A549 treated with Mapracorat at 1 μM for 4 hours (cell line): ENCODE measurements at places on chromosomes 6 and 20. TPM values are rescaled to one million over a fixed set of nuclear protein-coding genes. Genes with fewer than 3 reads are reported as not detected.

Gene BMP5
- total RNA-seq = 0.04 TPM in 1 of 5 replicates, not detected in the others

Gene NHSL1
- 2.0 to 3.6 TPM (median 3.0 TPM) in 5 replicates for total RNA-seq

Gene PDYN
- total RNA-seq = 0.09 TPM in 1 of 5 replicates, not detected in the others

Gene WFDC5
- total RNA-seq = not detected in 5 replicates

Gene B3GALT4
- total RNA-seq = 0.56 to 1.3 TPM (median 0.87 TPM) in 5 replicates

Gene TOX2
- 10.7 to 14.4 TPM (median 12.8 TPM) in 5 replicates for total RNA-seq

Gene TRIM38
- total RNA-seq = 1.6 to 2.1 TPM (median 1.7 TPM) in 5 replicates

Gene B3GAT2
- total RNA-seq = 0.02 to 0.06 TPM (median 0.06 TPM) in 3 of 5 replicates, not detected in the others

Gene PRRT1
- 0.33 to 1.5 TPM (median 0.63 TPM) in 5 replicates for total RNA-seq

Gene ASIP
- not detected in 5 replicates for total RNA-seq

Gene ATG5
- total RNA-seq = 20.9 to 26.0 TPM (median 23.1 TPM) in 5 replicates

Gene STMN3
- total RNA-seq = 7.7 to 11.7 TPM (median 9.6 TPM) in 5 replicates

Gene LIN28B
- total RNA-seq = 1.2 to 1.4 TPM (median 1.3 TPM) in 5 replicates

Gene CEP162
- total RNA-seq = 1.6 to 2.2 TPM (median 1.8 TPM) in 5 replicates

Gene BHLHE23
- total RNA-seq = not detected in 5 replicates

Gene PTK6
- total RNA-seq = 2.4 to 3.6 TPM (median 3.1 TPM) in 5 replicates

Gene IFT52
- total RNA-seq = 26.8 to 32.8 TPM (median 30.1 TPM) in 5 replicates

Gene SLC32A1
- not detected in 5 replicates for total RNA-seq

Gene HDGFL1
- not detected in 5 replicates for total RNA-seq

Gene BANF2
- not detected in 5 replicates for total RNA-seq

Gene ANKRD6
- 1.7 to 2.3 TPM (median 1.8 TPM) in 5 replicates for total RNA-seq

Gene CTSZ
- 162 to 194 TPM (median 187 TPM) in 5 replicates for total RNA-seq

Gene PRL
- total RNA-seq = not detected in 5 replicates

Gene ZNF831
- not detected in 5 replicates for total RNA-seq

Gene MUC21
- total RNA-seq = not detected in 5 replicates

Gene ADGB
- total RNA-seq = not detected in 5 replicates

Gene MYO6
- total RNA-seq = 6.4 to 7.7 TPM (median 6.7 TPM) in 5 replicates

Gene PTPRT
- total RNA-seq = not detected in 5 replicates

Gene NSFL1C
- 104 to 139 TPM (median 113 TPM) in 5 replicates for total RNA-seq

Gene ARFGEF2
- total RNA-seq = 11.7 to 15.2 TPM (median 14.2 TPM) in 5 replicates

Gene OR2B2
- not detected in 5 replicates for total RNA-seq

Gene HLA-DOB
- 0.11 to 0.20 TPM in 2 of 5 replicates, not detected in the others for total RNA-seq

Gene TMEM170B
- 0.61 to 0.85 TPM (median 0.67 TPM) in 5 replicates for total RNA-seq

Gene RWDD2A
- total RNA-seq = 1.4 to 1.9 TPM (median 1.6 TPM) in 5 replicates

Gene HLA-DOA
- not detected in 5 replicates for total RNA-seq

Gene SGK2
- total RNA-seq = 6.7 to 8.7 TPM (median 7.0 TPM) in 5 replicates
